ENCODE measurements at places on chromosomes 6 and 20.

DNA sequence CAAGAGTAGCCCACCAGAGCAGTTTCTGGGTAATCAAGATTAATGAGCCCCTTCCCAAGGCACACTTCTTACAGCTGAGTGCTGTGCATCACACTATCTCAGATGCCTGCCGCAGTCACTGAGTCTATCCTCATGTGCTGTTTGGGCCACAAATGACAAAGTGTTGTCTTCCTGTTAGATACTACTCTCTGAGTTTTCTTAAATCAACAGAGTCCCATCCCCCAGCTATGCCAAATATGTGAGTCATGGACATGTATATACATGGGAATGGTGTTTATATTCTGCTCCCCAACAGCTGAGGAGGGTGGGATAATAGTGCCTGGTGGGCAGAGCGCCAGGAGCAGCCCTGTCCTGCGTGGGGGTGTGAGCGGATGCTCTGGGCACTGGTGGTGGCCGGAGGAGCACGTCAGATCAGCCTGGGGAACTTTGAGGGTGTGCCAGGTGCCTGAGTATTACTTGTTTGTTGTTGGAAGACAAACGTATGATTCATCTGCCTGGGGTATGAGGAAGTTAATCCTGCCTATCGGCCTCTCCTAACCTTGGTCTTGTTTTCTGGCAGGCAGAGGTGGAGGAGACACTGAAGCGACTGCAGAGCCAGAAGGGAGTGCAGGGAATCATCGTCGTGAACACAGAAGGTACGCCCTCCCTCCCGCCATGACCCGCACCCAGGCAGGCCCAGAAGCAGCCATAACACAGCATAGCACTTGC is 9.6 kb downstream of the DYNLRB1 start:
- peak; percentile 83 for DNase-seq

GRCh38 chr6:86192123-86192522 is 549.4 kb upstream of the SYNCRIP start:
- DNase-seq = no peak

GRCh38 chr6:37557645-37558114 is 58.0 kb upstream of the CCDC167 start:
- no peak for DNase-seq

DNA sequence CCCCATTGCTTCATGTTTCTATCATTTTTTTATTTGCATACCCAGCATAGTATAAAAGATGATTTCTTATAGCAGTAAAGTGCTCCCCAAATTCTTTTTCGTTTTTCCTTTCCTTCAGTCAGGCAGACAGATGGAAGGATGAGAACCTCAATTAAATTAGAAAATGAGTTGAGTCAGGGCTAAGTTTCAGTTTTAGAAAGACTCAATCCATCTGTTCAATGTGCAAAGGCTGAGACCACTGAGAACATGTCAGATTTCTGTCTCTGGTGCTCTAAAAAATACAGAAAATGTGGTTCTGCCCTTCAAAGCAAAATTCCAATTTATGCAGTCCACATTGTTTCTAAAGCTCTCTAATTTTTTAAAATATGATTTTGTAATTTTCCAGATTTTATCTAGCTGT is 257.6 kb upstream of the HS3ST5 start:
- DNase-seq = no peak

DNA sequence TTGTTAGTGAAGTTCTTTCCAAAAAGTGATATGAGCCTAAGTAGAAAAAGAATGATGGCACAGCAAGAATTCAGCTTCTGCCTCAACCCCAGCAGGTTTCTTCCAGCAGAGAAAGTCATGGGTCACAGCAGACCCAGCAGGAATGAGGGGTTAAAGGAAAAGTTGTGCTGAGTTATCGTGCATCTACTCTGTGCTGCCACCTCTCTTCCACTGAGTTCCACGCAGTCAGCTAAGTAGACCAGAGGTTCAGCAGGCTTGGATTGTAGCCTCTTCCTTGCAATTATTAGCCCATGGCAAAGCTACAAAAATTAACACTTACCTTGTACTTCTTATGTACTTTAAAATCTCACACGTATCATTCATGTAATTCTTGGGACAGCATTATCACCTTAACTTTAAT is 510.8 kb downstream of the PTPRT start:
- no peak for DNase-seq

DNA sequence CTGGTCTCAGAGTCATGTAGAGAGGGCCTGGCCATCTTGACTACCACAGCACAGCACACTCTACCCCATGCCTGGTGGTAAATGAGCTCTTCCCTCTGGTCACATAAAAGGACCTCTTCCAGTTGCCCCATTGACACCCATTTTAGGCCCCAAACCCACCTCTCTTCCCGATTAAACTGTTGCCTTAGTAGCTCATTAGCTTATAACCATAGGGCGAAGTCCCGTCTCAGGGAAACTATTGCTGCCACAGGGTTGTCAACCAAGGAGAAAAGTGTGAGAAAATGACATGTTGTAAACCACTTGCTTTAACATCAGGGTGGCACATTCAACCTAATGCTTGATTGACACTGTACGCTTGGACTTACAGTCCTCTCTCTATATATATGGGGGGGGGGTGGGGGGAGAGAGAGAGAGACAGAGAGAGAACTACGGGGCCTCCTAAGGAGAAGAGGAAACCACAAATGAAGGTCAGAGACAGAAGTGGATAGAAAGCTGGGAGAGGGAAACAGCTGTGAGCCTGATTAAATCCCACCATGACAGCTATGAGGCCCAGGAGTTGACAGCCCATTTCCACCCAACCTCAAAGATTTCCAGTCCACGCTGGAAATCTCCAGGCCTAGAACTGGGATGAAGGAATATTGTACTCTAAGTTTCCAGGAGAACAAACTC is 14.9 kb upstream of the BTN1A1 start:
- no peak for DNase-seq

GRCh38 chr6:134312038-134312660 is 5.8 kb downstream of the SGK1 start:
- DNase-seq = no peak

- DNase-seq = no peak
Measured at GRCh38 chr6:105977934-105978504, 108.1 kb upstream of the PRDM1 start.

Measured in ovary (tissue), 10 donors.